ENCODE measurements at places on chromosomes 6 and 20. TPM values are rescaled to one million over a fixed set of nuclear protein-coding genes. Genes with fewer than 3 reads are reported as not detected.

- DNase-seq, result no peak
- no peak overlapping the region for H3K27ac ChIP-seq
- H3K4me1 ChIP-seq, result no peaks in the 10 kb centered on the region
- H3K27me3 ChIP-seq, result peaks cover 34% of the 10 kb centered on the region
- no peak overlapping the region for H3K4me3 ChIP-seq
Observed at GRCh38 chr6:28480253-28480932, 35.2 kb downstream of the GPX6 start.

- H3K4me3 ChIP-seq, result no peak overlapping the region
- no peaks in the 10 kb centered on the region for H3K36me3 ChIP-seq
- no peak overlapping the region for H3K27ac ChIP-seq
- H3K4me1 ChIP-seq, result no peaks in the 10 kb centered on the region
- no peak for DNase-seq
Observed at GRCh38 chr6:112560651-112561050, 213.5 kb downstream of the RFPL4B start.

PLCB1 gene
- 12.6 TPM for polyA plus RNA-seq

DNA sequence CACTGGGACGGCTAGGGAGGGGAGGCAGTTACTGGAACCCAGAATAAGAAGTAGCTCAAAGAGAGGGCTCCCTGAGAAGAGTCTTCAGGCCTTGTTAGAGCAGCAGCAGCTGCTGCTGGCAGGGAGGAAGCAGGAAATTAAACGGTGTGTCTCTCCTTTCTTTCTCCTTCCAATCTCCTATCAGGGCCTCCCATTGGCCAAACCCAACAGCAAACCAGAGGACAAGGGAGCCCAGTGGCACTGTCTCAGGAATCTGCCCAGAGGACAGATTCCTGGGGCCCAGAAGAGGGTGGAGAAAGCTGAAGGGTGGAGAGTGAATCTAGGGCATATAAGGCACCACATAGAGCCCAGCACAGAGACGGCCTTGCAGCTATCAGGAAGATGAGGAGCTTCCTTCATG, 10.2 kb downstream of the BTN3A1 start:
- H3K4me3 ChIP-seq, result no peak overlapping the region
- H3K36me3 ChIP-seq, result peaks cover 50% of the 10 kb centered on the region
- no peak for DNase-seq

GRCh38 chr6:84333842-84334241, 106.4 kb upstream of the CEP162 start:
- H3K4me1 ChIP-seq, result no peaks in the 10 kb centered on the region
- no peaks in the 10 kb centered on the region for H3K36me3 ChIP-seq
- H3K4me3 ChIP-seq, result no peak overlapping the region
- no peak for DNase-seq
- H3K27ac ChIP-seq, result no peak overlapping the region

- H3K36me3 ChIP-seq, result no peaks in the 10 kb centered on the region
Observed at GRCh38 chr6:149844480-149844879, 19.7 kb downstream of the LRP11 start.

DNA sequence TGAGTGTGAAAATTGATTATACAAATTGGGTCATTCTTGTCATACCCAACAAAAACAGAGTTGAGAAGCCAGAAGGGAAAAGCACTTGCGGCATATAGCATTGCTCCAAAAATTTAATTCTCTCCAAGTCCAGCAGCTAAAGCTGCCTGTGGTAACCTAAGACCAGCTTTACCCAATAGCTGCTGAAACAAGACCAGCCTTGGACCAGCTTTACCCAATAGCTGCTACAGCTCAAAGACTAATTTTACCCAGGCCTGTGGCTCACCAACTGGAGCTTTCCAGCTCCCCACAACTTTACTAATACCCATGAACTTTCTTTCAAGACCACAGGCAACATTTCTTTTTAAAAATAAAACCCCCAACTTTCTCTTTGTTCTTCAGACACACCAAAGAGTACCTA, 32.8 kb upstream of the ZNF133 start:
- H3K4me3 ChIP-seq, result no peak overlapping the region
- H3K36me3 ChIP-seq, result no peaks in the 10 kb centered on the region
- H3K27ac ChIP-seq, result no peak overlapping the region
- no peaks in the 10 kb centered on the region for H3K4me1 ChIP-seq
- H3K27me3 ChIP-seq, result peaks cover 5% of the 10 kb centered on the region

DNA sequence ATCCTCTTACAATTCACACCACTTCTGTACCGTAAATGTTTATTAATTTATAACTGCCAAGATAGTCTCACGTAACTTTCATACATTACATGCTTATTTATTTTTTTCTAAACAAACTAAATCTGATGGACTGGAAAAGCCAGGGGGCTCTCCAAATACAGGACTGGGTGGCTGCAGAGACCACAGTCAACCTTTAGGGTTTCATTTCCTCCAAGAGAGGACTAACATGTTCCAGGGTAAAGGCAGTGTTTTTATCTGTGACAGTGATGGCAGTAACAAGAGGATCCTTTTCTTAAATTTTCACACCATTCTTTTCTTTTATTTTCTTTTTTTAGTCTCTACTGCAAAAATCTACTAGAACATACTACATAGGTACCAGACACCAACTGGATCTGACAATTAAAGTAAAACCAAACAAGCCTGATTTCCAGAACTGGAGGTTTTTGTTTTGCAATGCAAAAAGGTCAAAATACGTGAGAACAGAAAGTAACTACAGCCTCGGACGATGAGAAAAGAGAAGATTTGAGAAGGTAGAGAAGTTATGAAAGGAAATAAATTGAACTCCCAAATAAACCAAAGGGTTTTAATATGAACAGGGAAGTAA, 1.2 kb downstream of the LMBRD1 start:
- peaks cover 9% of the 10 kb centered on the region for H3K27me3 ChIP-seq
- peaks cover 53% of the 10 kb centered on the region for H3K4me1 ChIP-seq
- no peaks in the 10 kb centered on the region for H3K36me3 ChIP-seq

GRCh38 chr6:119333707-119334295, 15.8 kb downstream of the MAN1A1 start:
- DNase-seq, result no peak
- H3K36me3 ChIP-seq, result peaks cover 9% of the 10 kb centered on the region
- no peak overlapping the region for H3K4me3 ChIP-seq
- H3K27me3 ChIP-seq, result no peaks in the 10 kb centered on the region
- H3K27ac ChIP-seq, result no peak overlapping the region

PNISR gene
- 68.3 TPM for polyA plus RNA-seq

TTPAL gene
- 5.0 TPM for polyA plus RNA-seq

DNA sequence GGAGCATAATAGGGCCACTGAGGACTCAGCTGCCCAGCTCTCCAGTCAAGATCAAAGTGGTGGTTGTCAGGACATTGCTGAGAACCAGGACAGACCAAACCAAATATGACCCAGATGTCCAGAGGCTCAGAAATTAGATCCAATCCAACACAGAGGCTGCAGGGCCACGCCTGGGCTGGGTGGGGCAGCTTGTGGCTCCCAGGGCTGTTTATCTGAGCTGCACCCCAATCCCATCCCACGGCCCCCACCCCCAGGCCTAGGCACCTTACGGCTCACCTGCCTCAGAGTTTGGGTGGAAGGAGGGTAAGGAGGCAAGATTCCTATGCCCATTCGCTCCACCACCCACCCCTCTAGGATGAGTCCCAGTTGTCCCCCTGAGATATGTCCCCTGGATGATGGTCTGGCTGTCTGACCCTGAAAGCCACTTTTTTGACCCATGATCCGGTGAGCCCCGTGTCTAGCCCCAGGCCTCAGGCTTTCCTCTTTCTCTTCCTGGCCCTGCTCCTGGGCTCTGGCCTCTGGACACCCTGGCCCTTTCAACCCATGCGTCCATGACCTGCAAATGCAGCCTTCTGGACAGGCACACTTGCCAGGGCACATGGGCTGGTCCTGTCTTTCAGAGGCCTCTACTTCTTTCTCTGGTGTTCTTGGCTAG, 40.0 kb downstream of the CPXM1 start:
- H3K27me3 ChIP-seq, result no peaks in the 10 kb centered on the region
- H3K4me1 ChIP-seq, result peaks cover 7% of the 10 kb centered on the region
- H3K4me3 ChIP-seq, result no peak overlapping the region
- H3K36me3 ChIP-seq, result peaks cover 3% of the 10 kb centered on the region
- DNase-seq, result no peak

MEI4 gene
- not detected for polyA plus RNA-seq

DNA sequence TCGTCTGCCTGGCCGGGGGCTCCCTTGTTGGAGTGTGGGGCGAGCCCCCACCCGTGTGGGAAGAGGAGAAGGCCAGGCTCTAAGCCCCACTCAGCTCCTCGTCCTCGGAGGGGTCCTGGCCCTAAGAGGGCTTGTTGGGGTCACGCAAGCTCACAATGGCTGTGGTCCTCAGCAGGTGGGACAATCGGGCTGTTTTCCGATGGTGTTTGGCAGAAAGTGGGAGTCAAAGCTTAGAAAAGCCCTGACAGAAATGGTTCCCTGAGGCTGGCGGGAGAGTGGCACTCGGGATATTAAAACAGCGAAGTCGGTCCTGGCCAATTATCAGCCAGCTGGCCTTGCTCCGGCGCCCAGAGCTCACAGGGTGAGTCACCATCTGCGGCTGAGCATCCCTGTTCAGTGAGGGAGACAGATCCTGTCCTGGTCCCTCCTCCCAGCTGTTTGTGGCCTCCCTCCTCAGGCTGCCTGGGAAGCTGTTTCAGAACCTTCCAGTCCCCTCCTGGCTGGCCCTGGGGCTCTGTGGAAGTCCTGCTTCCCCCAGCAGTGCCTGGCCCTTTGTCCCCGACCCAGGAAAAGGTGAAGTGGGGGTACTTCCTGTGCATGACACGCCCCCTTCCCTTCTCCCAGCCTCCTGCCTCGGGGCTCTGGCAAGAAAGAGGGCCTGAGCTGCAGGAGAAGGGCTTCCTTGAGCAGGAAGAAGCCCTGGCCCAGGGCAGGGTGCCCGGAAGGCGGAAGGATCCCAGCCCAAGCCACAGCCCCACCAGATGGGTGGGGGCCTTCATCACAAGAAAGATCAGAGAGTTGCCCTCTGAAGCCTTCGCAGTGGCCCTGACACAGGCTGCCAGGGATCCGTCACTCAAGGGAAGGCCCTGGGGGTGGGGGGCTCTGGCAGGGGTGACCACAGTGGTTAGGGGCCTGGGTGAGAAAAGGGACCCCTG, 53.6 kb upstream of the BHLHE23 start:
- no peak overlapping the region for H3K4me3 ChIP-seq
- no peaks in the 10 kb centered on the region for H3K27me3 ChIP-seq
- H3K4me1 ChIP-seq, result no peaks in the 10 kb centered on the region
- H3K27ac ChIP-seq, result no peak overlapping the region

DNA sequence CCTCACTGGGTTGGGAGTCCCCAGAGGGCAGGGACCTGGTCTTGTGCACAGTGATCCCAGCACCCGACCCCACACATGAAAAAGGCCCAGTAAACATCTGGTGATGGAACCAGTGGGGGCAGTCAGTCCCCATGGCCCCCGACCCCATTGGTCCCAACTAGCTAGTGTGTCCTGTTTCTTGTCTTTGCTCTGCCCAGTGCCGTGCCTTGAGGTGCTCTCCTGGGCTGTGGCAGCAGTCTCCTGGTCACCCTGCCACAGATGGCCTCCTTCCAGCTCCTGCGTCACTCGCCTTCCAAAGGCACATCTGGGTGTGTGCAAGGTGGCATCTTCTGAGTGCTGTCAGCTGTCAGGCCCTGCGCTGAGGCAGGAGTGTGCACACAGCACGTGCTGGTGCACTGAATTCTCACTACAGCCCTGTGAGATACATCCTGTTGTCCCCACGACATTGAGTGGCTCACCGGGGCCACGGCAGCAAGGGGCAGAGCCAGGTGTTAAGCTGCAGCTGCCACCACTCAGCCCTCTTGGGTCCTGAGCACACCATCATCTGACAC, 3.9 kb downstream of the NPEPL1 start:
- H3K36me3 ChIP-seq, result peaks cover 4% of the 10 kb centered on the region
- H3K27me3 ChIP-seq, result peaks cover 6% of the 10 kb centered on the region
- DNase-seq, result no peak
- peaks cover 9% of the 10 kb centered on the region for H3K4me1 ChIP-seq
- no peak overlapping the region for H3K4me3 ChIP-seq
- no peak overlapping the region for H3K27ac ChIP-seq

GRCh38 chr6:39321761-39322160, 741 bp downstream of the KCNK16 start:
- H3K36me3 ChIP-seq, result no peaks in the 10 kb centered on the region
- H3K4me3 ChIP-seq, result no peak overlapping the region
- no peak overlapping the region for H3K27ac ChIP-seq
- H3K4me1 ChIP-seq, result peaks cover 2% of the 10 kb centered on the region

GRCh38 chr6:84284428-84285049, 57.1 kb upstream of the CEP162 start:
- DNase-seq, result no peak
- no peaks in the 10 kb centered on the region for H3K27me3 ChIP-seq
- H3K36me3 ChIP-seq, result no peaks in the 10 kb centered on the region
- H3K4me1 ChIP-seq, result no peaks in the 10 kb centered on the region

GRCh38 chr6:166477647-166478365, 95.1 kb upstream of the MPC1 start:
- no peaks in the 10 kb centered on the region for H3K4me1 ChIP-seq
- H3K36me3 ChIP-seq, result no peaks in the 10 kb centered on the region
- no peak overlapping the region for H3K27ac ChIP-seq
- no peak overlapping the region for H3K4me3 ChIP-seq

GRCh38 chr6:1527073-1527457, 82.7 kb upstream of the FOXC1 start:
- peak overlapping the region; percentile 58 for H3K4me3 ChIP-seq
- peaks cover 8% of the 10 kb centered on the region for H3K27me3 ChIP-seq
- no peaks in the 10 kb centered on the region for H3K36me3 ChIP-seq
- H3K4me1 ChIP-seq, result peaks cover 48% of the 10 kb centered on the region
- no peak overlapping the region for H3K27ac ChIP-seq

GRCh38 chr6:35432291-35432690, 19.8 kb upstream of the FANCE start:
- no peak overlapping the region for H3K27ac ChIP-seq
- no peaks in the 10 kb centered on the region for H3K27me3 ChIP-seq
- no peak for DNase-seq

DNA sequence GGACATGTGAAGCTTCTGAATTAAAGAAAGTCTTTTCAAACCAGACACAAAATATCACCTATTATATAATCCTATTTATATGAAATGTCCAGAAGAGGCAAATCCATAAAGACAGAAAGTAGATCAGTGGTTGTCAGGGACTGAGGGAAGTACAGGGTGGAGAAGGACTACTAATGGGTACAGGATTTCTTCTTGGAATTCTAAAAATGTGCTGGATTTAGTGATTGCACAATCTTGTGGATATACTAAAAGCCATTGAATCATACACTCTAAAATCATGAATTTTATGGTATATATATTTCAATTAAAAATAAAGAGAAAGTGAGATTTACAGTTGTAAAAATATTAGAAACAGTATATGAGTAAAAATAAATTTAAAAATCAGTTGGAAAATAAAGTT, 18.7 kb upstream of the MC3R start:
- H3K27me3 ChIP-seq, result peaks cover 8% of the 10 kb centered on the region
- H3K36me3 ChIP-seq, result no peaks in the 10 kb centered on the region
- no peak overlapping the region for H3K4me3 ChIP-seq
- no peaks in the 10 kb centered on the region for H3K4me1 ChIP-seq
- no peak overlapping the region for H3K27ac ChIP-seq

- no peaks in the 10 kb centered on the region for H3K36me3 ChIP-seq
- no peaks in the 10 kb centered on the region for H3K27me3 ChIP-seq
- H3K4me1 ChIP-seq, result no peaks in the 10 kb centered on the region
- DNase-seq, result no peak
- no peak overlapping the region for H3K4me3 ChIP-seq
Observed at GRCh38 chr6:98458708-98459107, 375.7 kb upstream of the POU3F2 start.

NFS1 gene
- 20.0 TPM for polyA plus RNA-seq

BTBD9 gene
- 12.3 TPM for polyA plus RNA-seq

GRCh38 chr6:15243910-15244619, 1.8 kb upstream of the JARID2 start:
- no peaks in the 10 kb centered on the region for H3K36me3 ChIP-seq
- H3K4me1 ChIP-seq, result peaks cover 18% of the 10 kb centered on the region
- peak overlapping the region; percentile 86 for H3K4me3 ChIP-seq
- H3K27ac ChIP-seq, result peak overlapping the region; percentile 73

SLPI gene
- polyA plus RNA-seq, result not detected

- H3K27me3 ChIP-seq, result peaks cover 7% of the 10 kb centered on the region
- DNase-seq, result no peak
- no peaks in the 10 kb centered on the region for H3K36me3 ChIP-seq
Observed at GRCh38 chr6:21402368-21402767, 191.2 kb upstream of the SOX4 start.
